ENCODE measurements at places on chromosomes 5 and 9.

DNA sequence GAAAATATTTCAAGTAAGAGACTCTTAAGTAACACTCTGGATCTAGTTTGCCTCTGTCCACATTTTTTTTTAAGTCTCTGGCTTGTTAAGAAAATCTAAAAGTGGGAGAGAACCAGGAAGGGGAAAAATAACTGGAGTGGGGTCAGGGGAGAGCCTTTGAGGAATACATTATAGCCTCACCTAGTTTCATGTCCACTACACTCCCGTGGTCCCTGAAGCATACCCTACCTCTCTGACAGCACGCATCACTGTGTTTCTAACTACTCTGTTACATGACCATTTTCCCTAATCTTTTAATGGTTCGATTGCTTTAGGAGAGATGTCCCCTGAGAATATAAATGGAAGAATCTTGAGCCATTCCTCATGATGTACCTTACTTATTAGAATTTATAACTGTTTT, 318.3 kb downstream of the TMEM167A start:
- no peak for DNase-seq

DNA sequence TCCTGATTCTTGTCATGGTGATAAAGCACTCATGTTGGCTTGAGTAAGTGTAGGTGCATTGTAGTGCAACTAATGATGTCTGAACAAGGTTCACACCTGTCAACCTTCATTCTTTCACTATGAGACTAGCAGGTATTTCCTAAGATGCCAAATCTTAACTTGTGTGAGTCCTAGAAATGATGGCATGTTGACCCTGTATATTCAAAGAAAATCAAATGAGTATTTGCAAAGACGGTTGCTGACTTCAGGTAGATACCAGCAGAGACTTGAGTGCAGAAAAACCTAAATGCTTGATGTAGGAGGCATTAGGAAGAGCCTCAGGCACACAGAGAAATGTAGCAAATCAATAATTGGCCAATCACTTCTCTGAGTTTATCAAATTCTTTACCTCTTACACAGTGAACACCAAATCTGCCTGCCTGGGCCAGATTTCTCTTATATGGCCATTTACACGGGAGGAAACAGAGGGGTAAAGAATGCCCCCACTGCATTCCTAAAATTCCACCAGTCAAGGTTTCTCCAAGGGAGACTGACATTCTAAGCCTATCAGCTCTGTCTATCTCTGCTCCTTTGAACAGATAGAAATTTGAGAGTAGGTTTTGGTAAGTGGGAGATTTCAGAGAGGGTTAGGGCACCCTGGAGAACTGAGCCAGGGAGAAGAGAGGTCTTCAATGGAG, 488.6 kb upstream of the WWC1 start:
- no peak for DNase-seq

- DNase-seq: peak; percentile 1
These were observed 551.8 kb upstream of the ZNF608 start for GRCh38 chr5:125298258-125298657.

DNA sequence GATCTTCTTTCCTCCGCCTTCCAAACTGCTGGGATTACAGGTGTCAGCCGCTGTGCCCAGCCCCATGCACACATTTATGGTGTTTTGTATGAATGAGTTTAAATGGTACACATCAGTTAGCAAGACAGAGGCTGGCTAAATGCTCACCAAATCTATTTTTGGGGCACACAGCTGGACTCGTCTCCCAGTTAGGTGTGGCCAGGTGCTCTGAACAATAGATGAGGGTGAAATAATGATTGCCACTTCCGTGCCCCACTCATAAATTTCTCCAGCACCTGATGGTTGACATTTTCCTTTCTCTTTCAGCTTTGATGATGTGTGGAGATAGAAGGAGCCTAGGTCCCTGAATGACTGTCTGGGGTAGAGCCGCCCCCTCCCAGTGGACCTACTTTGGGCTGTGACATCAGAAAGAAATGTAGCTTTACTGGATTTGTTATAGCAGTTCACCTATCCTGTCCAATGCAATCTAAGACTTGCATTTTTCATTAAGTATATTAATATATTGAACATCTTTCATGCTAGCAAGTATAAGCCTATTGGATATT, 8.6 kb upstream of the RAPGEF1 start:
- no peak for DNase-seq

DNA sequence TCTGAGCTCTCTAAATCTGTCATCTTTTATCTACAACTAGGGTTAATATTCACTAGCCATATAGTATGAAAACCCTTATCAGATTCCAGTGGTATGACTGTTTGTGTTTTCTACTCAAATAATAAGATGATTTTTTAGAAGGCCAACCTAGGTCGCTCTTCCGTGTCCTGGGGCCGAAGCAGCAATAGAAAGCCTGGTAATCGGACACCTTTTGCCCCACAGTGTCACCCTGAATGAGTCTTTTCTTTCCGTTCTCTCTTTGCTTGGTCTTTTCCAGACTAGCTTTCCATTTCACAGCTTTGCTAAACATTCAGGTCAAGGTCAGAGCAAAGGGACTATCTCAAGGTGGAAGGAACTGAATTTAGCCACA, 243.3 kb upstream of the ANKRD55 start:
- DNase-seq: no peak

DNA sequence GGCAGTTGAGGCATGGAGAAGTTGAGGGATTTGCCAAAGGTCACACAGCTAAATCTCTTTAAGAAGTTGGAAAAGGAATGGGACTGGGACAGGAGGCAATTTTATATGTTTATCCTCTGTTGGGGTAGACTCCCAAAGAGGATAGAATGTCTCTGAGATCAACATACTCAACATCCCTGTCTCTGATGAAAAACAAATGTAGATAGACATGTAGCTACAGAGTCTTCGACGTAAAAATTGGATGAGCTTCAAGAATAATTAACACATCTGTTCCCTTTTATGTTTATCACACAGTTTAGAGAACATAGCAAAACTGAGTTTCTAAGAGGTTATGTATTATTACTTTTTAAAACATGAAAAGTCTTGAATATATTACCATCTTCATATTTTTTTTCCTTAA, 204.6 kb upstream of the CD180 start:
- no peak for DNase-seq

DNA sequence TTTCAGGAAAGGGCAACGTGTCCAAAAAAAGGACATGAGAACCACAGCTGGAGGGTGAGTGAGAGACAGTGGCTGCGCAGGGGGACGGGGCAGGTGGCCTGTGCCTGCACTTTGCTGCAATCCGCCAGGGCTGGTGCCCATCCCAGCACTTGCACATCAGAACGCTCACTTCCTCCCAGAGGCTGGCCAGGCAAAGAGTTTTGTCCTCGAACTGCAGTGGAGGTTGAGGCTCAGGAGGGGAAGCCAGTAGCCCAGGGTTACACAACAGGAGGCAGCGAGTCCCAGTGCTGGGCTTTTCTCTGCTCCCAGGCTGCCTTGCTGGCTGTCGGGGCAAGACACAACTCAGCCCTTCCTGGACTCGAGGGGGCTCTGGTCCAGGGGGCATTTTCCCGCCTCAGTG, 33.1 kb downstream of the CRB2 start:
- DNase-seq: no peak

- peak; percentile 18 for DNase-seq
These were observed 157.1 kb downstream of the ARRDC3 start for GRCh38 chr5:91225848-91226686.

DNA sequence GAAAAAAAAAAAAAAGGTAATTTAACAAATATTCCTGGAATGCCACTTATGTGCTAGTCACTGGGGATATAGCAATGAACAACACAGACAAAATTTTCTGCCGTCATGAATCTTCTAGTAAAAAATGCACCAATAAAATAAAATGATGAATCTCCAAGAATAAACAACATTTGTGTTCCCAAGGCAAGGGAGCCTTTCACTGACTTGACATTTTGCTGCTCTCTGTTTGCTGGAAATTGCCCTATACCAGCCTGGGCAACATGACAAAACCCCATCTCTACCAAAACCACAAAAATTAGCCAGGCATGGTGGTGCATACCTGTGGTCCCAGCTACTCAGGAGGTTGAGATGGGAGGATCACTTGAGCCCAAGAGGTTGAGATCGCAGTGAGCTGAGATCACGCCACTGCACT, 64.5 kb upstream of the ERBIN start:
- no peak for DNase-seq

- DNase-seq: no peak
These were observed 1.6 kb downstream of the RAD23B start for GRCh38 chr9:107284636-107285035.

GRCh38 chr5:93430118-93430517, 150.9 kb downstream of the NR2F1-AS1 start:
- DNase-seq: no peak

DNA sequence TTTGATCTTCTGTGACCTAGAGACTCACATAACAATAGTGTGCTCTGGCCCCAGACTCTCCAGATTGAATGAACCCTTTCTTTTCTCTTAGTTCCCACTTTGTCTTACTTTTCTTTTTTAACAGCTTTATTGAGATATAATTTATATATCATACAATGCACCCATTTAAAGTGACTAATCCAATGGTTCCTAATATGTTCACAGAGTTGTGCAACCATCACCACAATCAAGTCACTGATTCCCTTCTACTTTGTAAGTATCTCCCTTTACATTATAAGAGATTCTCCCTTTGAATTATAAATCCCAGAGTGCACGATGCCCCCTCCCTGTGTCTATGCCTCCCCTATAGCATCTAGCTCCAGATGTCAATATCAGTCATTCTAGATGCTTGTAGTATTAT, 172.4 kb downstream of the HINT1 start:
- no peak for DNase-seq

DNA sequence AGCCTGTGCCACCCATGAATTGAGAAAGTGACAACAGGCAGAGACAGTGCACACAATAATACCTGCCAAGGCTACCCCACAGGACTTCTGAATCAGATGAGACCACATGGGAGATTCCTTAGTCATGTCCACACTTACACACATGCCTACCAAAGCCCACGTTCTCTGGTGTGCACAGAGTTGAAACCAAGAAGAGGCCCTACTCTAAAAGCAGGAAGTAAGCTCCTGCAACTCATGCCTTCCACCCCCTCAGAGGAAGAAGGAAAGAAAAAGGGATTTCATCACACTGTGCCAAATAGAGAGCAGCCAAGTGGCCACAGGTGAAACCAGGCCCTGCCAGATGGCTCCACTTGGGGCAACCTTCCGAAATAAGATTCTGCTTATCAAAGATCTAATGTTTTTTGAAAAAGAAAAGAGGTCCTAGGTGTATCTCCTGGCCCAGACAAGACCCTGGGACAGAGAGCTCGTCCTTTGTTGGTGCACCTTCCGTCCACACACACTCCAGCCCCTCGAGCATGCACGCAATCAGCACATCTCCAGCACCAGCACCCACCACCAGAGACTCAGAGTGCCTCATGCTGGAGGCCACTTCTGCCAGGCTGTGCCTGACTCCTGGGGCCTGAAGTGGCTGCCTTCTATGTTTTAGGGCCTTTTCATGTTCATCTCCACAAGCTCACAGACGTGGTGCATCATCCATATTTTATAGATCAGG, 114.6 kb upstream of the SPOCK1 start:
- no peak for DNase-seq

DNA sequence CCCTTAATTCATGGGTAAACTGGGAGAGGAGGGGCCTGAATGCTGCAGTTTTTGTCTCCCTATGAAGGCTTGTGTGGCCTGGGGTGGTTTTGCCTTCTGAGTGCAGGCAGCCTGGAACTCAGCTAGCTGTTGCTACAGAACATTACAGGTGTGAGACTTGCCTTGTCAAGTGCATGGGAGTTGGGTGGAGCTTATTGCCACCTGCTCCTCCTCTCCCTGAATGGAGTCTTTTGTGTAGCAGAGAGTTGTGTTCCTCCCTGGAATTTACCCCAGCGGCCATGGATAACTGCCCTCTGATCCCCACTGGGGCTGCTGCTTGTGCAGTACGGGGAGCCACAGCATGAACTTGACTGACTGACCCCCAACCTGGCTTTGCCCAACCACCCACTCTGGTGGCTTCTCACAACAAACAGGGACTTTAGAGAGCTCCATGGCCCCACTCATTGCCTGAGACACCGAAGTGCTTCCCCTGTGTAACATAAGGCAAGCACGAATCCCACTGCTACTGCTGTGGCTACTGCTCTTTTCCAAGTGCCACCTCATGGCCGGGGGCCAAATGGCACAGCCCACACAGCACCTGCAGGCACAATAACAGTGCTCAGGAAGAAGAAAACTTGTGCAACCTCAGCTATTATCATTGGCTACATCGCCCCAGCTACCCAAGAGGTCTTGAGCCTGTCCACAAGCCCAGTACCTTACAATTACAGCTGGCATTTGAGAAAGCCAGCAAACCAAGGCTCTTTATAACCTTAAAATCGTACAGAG, 942.9 kb downstream of the CDH18 start:
- no peak for DNase-seq

- no peak for DNase-seq
These were observed 558.4 kb downstream of the PRDM9 start for GRCh38 chr5:24065779-24066178.

DNA sequence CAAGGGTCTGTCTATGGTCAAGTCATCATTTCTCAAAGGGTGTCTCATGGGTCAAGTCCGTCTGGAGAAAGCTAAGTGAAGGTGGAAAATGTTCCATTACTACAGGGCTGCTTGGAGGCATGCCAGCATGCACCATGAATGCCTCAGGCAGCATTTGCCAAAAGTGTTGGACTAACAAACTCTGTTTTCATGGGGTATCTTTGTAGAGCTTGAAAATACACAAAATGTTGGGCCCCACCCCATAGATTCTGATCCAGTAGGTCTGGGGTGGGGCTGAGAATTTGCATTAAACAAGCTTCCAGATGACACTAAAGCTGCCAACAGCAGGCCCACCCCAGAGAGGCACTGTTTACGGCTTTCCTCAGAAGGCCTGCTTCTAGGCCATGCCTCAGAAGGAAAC, 75.0 kb upstream of the FRRS1L start:
- DNase-seq: no peak

- no peak for DNase-seq
These were observed 1.5 kb upstream of the MYOZ3 start for GRCh38 chr5:150659360-150660107.

- DNase-seq: no peak
These were observed 86.8 kb downstream of the LHX2 start for GRCh38 chr9:124098141-124098905.

- DNase-seq: no peak
These were observed 5.0 kb downstream of the JADE2 start for GRCh38 chr5:134530301-134531077.

GRCh38 chr9:105466898-105467455, 19.1 kb downstream of the FSD1L start:
- DNase-seq: no peak

DNA sequence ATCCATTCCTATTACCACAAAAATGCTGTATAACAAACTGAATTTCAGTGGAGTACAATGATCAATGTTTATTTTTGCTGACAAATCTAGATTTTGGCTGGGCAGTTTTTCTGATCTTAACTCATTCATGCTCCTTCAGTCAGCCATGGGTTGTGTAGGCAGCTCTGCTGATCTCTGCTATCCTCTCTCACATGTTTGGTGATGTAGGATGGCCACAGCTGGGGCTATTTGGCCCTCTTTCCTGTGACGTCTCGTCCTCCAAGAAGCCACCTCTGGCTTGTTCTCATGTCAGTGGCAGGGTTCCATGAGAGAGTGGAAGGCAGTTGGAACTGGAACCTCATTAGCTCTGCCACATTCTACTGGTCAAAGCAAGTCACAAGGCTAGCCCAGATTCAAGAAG, 8.9 kb downstream of the NLN start:
- DNase-seq: no peak

All from NCI-H510A treated with DMSO at 0.1 percent for 48 hours (cell line).